ENCODE measurements at places on chromosomes 4 and X. TPM values are rescaled to one million over a fixed set of nuclear protein-coding genes. Genes with fewer than 3 reads are reported as not detected.

GRCh38 chr4:118367872-118368271, 15.1 kb upstream of the PRSS12 start:
- no peak for DNase-seq

GRCh38 chr4:68708566-68708965, 38.1 kb upstream of the UGT2B15 start:
- no peak for DNase-seq

CT45A5 gene
- not detected for total RNA-seq

YY2 gene
- total RNA-seq = 1.5 TPM
